ENCODE measurements at places on chromosomes 16 and 17. TPM values are rescaled to one million over a fixed set of nuclear protein-coding genes. Genes with fewer than 3 reads are reported as not detected.

- peak; percentile 98 for DNase-seq
Measured at GRCh38 chr16:88331989-88332920, 50.5 kb upstream of the ZNF469 start.

- DNase-seq = no peak
Measured at GRCh38 chr17:28704219-28704858, 7.3 kb downstream of the PROCA1 start.

GRCh38 chr16:22402191-22402590 lies 27.8 kb upstream of the CDR2 start:
- DNase-seq = no peak

- DNase-seq = no peak
Measured at GRCh38 chr17:36855459-36855858, 81.8 kb upstream of the LHX1 start.

GRCh38 chr16:49856672-49857330 lies 889 bp upstream of the ZNF423 start:
- DNase-seq = peak; percentile 69

- DNase-seq = no peak
Measured at GRCh38 chr16:56423584-56424403, 1.6 kb downstream of the AMFR start.

- DNase-seq = peak; percentile 55
Measured at GRCh38 chr17:564526-565065, 150.0 kb downstream of the VPS53 start.

- DNase-seq = no peak
Measured at GRCh38 chr17:70675070-70675590, 505.8 kb downstream of the KCNJ2 start.

GRCh38 chr17:74282587-74283370 lies 8.7 kb downstream of the DNAI2 start:
- DNase-seq = peak; percentile 66

DNA sequence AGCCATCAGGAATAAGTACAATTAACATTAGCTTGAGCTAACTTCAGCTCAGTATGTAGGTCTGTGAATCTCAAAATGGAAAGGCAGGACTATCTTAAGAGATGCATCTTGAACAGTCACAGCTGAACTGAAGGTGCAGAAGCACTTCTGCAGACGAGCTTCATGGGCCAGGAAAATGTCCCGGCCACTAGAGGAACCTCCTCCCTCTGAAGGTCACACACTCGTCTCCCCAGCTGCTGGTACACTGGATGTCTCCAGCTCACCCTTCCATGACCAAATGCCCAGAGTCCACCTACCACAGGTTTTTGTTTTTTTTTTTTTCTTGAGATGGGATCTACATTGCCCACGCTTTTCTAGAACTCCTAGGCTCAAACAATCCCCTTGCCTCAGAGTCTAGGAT lies 33.2 kb downstream of the WDR59 start:
- DNase-seq = peak; percentile 57

DNA sequence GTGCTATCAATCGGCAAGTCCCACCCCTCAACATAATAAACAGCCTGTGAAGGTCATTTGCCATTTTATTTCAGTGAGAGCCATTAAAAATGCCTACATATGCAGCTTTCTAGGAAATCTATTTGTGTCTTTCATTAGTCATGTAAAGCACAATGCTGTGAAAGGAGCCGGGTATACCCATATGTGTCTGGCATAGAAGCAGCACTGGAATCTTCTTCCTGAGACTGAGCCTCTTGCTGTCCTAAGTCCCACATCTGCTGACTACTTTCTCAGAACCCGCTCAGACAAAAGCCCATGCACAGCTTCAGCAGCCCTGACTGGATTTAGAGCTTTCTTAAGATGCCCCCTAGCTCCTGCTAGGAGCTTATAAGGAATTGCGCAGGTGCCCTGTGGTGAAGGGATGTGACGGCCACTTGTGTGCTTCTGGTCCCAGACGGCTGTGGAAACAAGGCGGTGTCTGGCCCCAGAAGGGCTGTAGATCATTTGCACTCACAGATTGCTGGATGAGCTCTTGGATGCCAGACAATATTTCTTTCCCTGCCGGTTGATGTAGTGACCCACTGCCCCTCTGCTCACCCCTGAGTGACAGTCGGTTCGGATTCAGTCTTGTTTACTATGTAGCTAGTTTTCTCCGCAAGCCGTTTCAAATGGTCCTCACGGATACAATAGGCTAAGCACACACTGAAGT lies 172.2 kb downstream of the ANKFN1 start:
- no peak for DNase-seq

GRCh38 chr17:32112416-32112815 lies 29.9 kb upstream of the RHOT1 start:
- no peak for DNase-seq

GRCh38 chr16:4654011-4654963 lies 29.7 kb downstream of the MGRN1 start:
- DNase-seq = peak; percentile 84

GRCh38 chr16:79639576-79640311 lies 39.2 kb upstream of the MAF start:
- peak; percentile 13 for DNase-seq

DNA sequence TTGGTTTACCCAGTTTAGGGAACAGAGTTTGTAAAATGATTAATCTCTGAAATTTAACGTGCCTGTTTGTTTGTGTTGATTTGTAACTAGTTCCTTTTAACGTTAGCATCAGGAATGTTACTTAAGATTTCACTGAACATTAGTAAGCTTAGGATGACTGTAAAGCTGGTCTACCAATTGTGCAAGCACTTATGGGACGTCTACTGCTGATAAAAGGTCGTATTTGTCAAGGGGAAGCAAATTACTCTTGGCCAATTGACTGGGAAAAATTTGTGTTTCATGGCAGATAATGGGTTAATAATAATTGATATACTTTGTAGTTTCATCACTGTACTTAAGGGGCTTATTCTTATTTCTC lies 11.8 kb downstream of the METTL9 start:
- DNase-seq = no peak

DNA sequence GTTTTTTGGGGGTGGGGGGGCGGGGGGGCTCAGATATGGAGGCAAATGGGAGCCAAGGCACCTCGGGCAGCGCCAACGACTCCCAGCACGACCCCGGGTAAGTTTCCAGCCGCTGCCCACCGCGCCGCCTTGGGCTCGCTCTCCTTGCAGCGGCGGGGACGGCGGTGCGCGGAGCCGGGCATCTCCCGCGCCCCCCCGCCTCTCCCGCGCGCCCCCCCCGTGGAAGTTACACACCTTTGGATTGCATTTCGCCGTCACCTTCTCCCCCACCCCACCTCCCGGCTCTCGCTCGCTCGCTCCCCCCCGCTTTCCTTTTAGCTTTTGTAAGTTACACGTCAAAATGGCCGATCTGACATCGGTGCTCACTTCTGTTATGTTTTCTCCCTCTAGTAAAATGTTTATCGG lies 387 bp downstream of the MSI2 start:
- DNase-seq = no peak

GRCh38 chr16:74455213-74455612 lies 33.9 kb upstream of the CLEC18B start:
- DNase-seq = peak; percentile 55

DNA sequence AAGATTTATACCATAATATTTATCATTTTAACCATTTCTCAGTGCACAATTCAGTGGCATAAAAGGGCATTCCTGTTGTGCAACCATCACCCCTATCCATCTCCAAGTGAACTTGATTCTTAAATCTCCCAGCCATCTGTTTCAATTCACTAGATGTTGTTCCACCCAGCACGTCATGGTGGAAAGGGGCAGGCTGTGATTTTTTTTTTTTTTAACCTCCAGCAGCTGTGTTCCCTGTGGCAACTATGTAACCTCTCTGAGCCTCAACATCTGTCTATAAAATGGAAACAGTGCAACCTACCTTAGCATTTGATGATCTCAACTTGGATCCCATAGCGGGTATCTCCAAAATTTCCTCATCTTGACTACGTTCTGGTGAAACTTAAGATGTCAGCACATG lies 604.5 kb downstream of the WWOX start:
- no peak for DNase-seq

- no peak for DNase-seq
Measured at GRCh38 chr17:57247913-57248312, 8.4 kb upstream of the MSI2 start.

DNA sequence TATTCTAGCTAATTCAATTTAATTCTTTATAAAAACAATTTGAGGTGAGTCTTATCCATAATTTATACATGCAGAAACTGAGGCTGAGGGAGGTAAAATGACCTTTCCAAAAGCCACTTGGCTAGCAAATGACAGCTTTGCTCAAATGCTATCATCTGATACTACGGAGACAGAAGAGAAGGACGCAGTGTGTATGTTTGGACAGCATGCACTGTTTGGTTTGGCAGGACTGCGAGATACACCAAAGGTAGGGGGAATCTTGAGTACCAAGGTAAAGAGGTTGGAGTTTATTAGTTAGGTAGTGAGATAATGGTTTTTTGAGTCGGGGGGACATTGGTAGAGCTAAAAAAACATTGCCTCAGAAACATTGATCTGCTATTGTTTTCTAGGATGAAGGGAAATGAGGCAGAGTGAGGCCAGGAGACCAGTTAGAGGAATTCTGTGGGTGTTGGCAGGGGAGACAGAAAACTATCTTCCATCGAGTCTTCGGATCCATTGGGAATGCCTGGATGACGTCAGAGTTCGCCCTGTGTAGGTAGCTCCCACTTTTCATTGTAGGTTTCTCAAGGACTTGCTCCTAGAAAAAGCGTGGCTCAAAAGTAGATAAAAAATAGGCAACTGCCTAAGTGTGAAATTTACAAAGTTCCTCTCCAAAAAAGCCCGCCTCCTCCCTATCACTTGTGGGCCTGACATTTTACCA lies 2.5 kb upstream of the HS3ST4 start:
- DNase-seq = no peak

- DNase-seq = peak; percentile 68
Measured at GRCh38 chr17:38579934-38580333, 25.8 kb downstream of the SRCIN1 start.

DNA sequence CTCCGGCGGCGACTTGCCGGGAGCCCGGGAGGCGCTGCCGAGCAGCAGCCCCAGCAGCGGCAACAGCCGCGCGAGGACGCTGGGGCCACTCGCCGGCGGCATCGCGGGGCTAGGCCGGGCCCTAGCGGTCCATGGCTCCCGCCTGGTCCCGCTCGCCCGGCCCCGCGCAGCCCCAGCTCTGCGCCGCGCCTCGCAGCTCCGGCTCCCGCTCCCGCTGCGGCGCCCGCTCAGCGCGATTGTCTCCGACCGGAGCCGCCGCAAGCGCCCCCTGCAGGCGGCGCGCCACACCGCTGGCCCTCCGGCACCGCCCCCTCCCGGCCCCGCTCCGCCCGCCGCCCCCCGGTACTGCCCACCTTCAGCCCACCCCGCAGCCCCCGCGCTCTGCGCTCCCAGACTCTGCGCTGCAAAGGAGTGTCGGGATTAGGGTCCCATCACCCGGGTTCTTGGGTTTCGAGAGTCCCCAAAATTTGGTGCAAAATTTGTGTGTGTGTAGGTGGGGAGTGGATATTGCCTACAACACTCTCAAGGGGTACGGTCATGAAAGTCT lies at the start of gene FAM171A2:
Gene FAM171A2, minus strand, starts transcription at position 241 of the 547 bp plus-strand sequence. Its CDS starts 139 bp downstream, at position 102.
- peak; percentile 52 for DNase-seq

DNA sequence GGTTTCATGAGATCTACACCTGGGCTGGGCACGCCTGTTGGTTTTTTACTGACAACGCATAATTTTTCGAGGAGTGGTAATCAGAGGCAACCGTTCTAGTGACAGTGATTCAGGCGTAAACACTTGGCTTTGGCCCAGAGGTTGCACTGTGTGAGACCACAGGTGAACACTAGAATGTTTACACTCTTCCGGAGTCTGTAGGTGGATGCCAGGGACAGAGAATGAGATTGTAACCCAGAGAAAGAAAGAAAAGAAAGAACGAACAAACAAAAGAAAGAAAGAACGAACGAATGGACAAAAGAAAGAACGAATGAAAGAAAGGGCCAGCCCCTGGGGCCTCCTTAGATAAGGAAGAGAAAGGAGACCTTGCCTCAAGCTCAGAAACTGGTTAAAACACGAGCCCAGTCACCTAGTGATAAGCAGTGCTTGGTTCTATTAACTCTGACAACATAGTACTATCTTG lies 113.2 kb downstream of the PRKCB start:
- no peak for DNase-seq

DNA sequence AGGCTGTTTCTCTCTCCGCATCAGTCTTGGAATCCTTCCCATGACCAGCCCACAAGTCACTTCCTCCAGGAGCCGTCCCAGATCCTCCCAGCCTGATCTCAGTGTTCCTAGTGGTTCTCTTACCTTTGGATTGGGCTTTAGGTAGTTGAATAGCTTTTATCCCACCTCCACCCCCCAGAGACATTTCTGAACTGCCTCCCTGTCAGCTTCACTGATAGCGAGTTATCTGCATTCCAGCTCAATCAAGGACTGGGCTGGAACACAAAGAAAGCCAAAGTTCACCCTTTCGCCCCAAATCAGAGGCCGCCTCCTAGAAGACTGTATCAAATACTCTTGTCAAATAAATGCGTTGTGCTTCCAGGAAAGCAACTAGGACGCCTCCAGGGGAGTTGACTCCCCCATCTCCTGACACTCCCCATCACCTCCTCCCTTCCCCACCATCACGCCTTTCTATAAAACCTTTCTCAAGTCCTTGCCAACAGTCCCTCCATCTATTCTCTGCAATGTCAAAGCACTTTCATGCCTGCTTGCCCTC lies 72.7 kb downstream of the TMEM132E start:
- DNase-seq = no peak

DNA sequence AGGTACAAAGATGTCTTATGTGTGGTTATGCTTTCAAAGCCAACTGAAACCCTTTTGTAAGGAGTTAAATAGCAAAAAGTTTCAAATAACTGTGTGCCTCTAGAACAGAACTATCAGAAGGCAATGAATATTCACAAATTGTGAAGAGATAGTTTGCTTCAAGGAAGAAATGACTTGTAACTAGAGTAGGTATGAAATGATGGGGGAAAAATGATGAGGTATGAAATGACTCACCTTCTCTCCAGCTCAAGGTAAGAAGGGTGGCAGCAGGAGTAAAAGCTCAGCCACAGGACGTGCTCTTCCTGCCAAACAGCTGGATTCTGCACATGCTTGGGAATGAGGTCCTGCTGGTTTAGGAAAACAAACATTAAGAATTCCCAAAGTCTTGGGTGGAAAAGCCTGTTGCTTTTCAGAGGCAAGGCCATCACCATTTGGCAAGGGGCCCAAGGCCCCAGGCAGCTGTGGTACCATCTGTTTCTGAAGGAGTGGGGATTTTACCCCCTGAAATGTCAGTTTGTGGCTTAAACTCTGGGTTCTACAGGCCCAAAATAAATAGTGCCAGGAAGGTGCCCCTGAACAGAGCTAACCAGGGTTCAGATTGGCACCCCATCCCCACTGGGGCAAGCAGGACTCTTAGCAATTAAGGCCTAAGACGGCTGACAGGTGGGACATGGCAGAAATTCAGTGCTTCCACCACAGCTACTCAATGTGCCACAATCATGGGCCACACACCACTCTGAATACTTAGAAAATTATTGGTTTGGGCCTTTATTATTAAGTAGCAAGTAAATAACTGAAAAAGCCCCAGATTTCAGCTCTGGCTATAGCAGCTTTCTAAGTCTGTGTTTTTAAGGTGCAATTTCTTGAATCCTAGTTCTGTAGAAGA lies 13.3 kb downstream of the HERPUD1 start:
- DNase-seq = peak; percentile 8

Gene GAS2L2
- total RNA-seq = not detected

Gene IRX5
- total RNA-seq = 21.1 TPM

Gene SEZ6
- not detected for total RNA-seq

Gene KRT20
- 46.7 TPM for total RNA-seq

Gene CCL16
- not detected for total RNA-seq

Gene CDRT15L2
- total RNA-seq = not detected

Gene CKLF
- total RNA-seq = 135 TPM

Gene CA5A
- total RNA-seq = not detected

Gene HBA1
- not detected for total RNA-seq

Gene OR2C1
- not detected for total RNA-seq

Gene CCL1
- not detected for total RNA-seq

Gene EIF3CL
- total RNA-seq = 86.7 TPM

Data from Caki2 (cell line).